Cardiac atrium fibroblast (primary cell): ENCODE measurements at places on chromosomes 1 and 21. TPM values are rescaled to one million over a fixed set of nuclear protein-coding genes. Genes with fewer than 3 reads are reported as not detected.

The ADAM30 gene
- not detected in 2 replicates for total RNA-seq

The MAP1LC3C gene
- total RNA-seq: 0.54 TPM in 1 of 2 replicates, not detected in the other

The SLC35A3 gene
- 19.4 and 32.3 TPM in 2 replicates for total RNA-seq

The UMODL1 gene
- not detected in 2 replicates for total RNA-seq

The DEGS1 gene
- total RNA-seq: 130 and 162 TPM in 2 replicates

The CCDC30 gene
- under 0.01 and 0.18 TPM in 2 replicates for total RNA-seq
